ENCODE measurements at places on chromosomes 1 and 21. TPM values are rescaled to one million over a fixed set of nuclear protein-coding genes. Genes with fewer than 3 reads are reported as not detected.

Gene RGS5
- total RNA-seq = 4.1 TPM

Gene GNG4
- 3.4 TPM for total RNA-seq

Gene TLCD4
- total RNA-seq = 6.2 TPM

Gene USF1
- total RNA-seq = 95.1 TPM

Gene DYNLT5
- total RNA-seq = not detected

Gene INSRR
- not detected for total RNA-seq

Gene PBX1
- total RNA-seq = not detected

Gene GBP6
- not detected for total RNA-seq

Gene PSRC1
- 46.8 TPM for total RNA-seq

Gene BRINP2
- total RNA-seq = not detected

Gene LRRC3
- total RNA-seq = 0.55 TPM

Gene CNIH3
- total RNA-seq = 3.9 TPM

Gene CFHR2
- not detected for total RNA-seq

Gene PEX10
- total RNA-seq = 96.0 TPM

Gene RGS18
- not detected for total RNA-seq

Gene WDTC1
- 13.2 TPM for total RNA-seq

Gene KCNE2
- total RNA-seq = not detected

Gene SERPINC1
- not detected for total RNA-seq

Gene LYPD8
- not detected for total RNA-seq

Gene FH
- total RNA-seq = 126 TPM

Gene SLC22A15
- total RNA-seq = not detected

Gene DMRTA2
- total RNA-seq = not detected

Gene XCL2
- not detected for total RNA-seq

Gene LAPTM5
- not detected for total RNA-seq

Gene SLAMF7
- not detected for total RNA-seq

Gene AMY1B
- total RNA-seq = not detected

Gene PAFAH2
- 6.5 TPM for total RNA-seq

Gene NPR1
- total RNA-seq = 0.12 TPM

Gene SLAMF9
- not detected for total RNA-seq

Gene ALPL
- total RNA-seq = 0.98 TPM

Gene SPATC1L
- total RNA-seq = 11.2 TPM

Gene MAP3K7CL
- 1.9 TPM for total RNA-seq

Gene LCE2B
- not detected for total RNA-seq

Gene LPAR3
- total RNA-seq = not detected

Gene ZNF648
- total RNA-seq = not detected

Gene FGR
- total RNA-seq = not detected

Gene C1QA
- not detected for total RNA-seq

Gene ITLN1
- not detected for total RNA-seq

Gene OLFM3
- not detected for total RNA-seq

Gene KRTAP10-4
- not detected for total RNA-seq

Gene C8B
- total RNA-seq = not detected

Gene SLC44A5
- not detected for total RNA-seq

Gene OLIG2
- not detected for total RNA-seq

Gene FOXD2
- total RNA-seq = 3.3 TPM

Gene SPRR2A
- total RNA-seq = not detected

Gene AMPD1
- total RNA-seq = not detected
